ENCODE measurements at places on chromosomes 7 and 10.
A peak's percentile ranks its signal among the peaks of the same experiment; 100 is the strongest.

- DNase-seq = no peak
These were observed 17.8 kb upstream of the GPAM start for GRCh38 chr10:112201334-112201733.

DNA sequence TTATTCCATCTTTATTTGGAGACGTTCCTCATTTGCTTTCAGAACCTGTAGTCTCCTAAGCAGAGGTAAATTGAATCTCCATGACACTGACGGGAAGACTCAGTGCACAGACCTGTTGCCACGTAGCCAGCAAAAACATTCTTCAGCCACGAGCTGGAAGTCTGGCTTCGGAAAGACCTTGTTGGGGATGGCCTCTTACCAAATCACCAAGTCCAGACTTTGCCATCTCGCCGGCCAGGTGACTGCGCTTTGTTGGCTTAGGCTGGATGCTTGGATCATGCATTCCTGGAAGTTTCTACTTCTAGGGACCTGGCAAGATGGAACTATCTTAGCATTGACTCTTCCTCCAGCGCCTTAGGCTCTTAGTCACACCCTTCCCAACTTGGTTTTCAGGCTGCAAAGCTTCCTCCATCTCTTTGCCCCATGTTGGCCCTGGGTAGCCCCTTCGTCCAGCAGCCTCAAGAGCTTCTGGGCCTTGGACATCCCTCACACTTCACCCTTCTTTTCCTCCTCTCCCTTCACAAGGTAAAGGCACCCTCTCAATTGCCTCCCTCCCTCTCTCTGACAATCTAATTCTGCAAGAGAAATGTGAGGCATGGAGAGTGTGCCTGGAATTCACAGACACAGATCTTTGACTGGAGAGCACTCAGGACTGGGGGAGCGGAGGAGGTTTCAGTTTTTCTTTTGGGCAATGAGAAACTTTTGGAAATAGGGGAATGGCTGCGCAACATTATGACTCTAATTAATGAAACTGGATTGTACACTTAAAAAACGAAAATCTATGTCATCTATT lies 451.9 kb upstream of the MKI67 start:
- no peak for DNase-seq

DNA sequence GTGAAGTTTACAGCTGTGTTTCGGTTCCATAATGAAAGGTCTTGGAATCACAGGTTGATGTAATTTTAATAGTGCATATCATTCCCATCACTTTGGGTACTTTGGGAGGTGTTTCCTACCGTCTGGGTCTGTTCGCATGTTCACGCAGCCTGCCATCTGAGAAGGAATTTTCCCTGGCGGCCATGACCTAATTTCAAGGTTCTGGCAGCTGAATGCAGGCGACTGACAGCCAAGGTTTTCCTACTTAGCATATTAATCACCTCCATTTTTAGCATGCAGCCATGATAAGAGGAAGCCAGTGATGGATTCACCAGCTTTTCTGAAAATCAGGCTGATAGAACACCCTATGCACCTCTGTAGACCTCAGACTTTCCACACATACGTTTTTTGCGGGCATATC lies 319.1 kb upstream of the TMEM229A start:
- no peak for DNase-seq

GRCh38 chr10:104920476-104920875 lies 279.4 kb downstream of the SORCS3 start:
- DNase-seq = no peak

DNA sequence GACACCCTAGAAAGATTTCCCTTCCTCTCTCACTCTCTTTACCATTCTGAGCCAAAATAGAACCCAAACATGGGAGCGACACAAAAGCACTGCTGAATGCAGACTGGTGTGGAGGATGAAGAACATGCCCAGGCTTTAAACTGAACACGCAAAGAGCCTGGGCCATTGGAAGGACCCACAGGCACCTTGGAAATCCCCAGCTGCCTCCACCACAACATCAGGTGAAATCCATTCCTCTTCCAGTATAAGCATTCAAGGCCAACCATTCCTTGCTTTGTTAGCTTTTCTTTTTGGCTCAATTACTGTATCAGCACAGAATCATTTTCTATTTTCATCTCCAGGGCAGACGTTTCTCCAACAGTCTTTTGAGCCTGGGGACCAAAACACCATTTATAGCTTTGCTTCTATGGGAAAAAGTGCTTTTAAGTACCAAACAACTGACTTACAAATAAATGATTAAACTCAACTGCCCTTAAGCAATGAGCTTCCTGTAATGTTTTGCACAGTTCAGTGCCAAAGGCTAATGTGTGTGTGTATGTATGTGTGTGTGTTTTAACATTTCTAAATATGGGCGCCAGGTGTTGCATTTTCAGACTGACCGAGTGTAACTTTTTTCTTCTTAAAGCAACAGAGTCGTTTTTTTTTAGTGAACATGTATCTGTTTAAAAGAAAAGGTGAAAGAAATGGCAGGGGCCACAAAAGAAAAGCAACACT lies 16.2 kb upstream of the BLNK start:
- DNase-seq = no peak

DNA sequence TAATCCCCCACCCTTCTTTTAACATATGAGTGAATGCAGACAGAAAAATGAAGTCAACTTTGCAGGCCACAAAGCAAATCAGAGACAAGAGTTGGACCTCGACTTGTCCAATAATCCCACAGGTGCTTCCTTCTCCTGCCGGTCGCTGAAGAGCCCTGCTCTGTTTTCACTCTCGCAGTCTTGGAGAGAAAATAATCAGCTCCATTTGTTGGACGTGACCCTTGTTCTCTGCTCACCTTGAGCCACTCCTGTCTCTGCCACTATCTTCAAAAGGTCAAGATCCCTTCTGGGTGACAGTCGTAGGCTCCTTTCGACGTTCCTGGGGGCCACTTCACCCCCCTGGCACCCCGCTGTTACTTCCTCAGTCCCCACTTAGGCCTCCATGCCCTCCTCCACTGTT lies 2.8 kb upstream of the KLF6 start:
- no peak for DNase-seq

- no peak for DNase-seq
These were observed 135.2 kb downstream of the INHBA start for GRCh38 chr7:41567731-41568114.

DNA sequence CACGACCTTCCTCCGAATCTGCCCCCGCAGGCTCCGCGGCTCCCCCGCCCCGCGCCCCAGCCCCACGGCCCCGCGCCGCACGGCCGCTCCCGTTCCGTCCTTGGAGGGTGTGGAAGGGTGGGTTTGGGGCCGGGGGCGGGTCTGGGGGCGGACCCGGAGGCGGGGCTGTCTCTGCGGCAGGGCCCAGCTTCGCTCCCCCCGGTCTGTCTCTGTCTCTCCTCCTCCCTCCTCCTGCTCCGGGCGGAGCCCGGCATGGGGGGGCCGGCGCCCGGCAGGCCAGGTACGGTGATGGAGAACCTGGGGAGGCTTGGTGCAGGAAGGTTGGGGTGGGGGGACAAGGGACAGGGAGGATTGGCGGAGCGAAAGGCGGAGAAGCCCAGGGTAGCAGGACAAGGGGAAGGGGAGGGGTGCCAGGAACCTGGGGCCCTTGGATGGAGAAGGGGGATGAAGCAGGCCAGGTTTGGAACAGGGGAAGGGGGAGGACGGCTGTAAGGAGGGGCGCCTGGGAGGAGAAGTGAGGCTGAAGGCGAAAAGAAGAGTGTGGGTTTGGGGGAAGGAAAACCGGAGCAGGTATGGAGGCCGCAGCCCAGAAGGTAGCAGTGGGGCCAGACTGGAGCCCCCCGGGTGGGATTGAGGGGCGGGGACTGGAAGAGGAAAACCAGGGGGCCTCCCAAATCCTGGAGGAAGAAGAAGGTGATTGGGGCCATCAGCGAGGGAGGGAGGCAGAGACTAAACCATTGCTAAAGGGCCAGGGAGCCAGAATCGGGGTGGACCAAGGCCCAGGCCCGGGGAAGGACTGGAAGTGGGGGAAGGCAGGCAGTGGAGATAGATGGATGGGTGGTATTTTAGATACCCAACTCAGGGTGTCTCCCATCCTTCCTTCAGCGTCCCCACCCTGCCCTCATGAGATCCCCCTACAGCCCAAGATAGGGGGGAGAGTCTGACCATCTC lies at the start of gene NYAP1:
TSS of gene NYAP1 (plus strand) at position 206 of the 951 bp plus-strand sequence. CDS start 1,385 bp downstream, outside the sequence.
- peak; percentile 53 for DNase-seq

DNA sequence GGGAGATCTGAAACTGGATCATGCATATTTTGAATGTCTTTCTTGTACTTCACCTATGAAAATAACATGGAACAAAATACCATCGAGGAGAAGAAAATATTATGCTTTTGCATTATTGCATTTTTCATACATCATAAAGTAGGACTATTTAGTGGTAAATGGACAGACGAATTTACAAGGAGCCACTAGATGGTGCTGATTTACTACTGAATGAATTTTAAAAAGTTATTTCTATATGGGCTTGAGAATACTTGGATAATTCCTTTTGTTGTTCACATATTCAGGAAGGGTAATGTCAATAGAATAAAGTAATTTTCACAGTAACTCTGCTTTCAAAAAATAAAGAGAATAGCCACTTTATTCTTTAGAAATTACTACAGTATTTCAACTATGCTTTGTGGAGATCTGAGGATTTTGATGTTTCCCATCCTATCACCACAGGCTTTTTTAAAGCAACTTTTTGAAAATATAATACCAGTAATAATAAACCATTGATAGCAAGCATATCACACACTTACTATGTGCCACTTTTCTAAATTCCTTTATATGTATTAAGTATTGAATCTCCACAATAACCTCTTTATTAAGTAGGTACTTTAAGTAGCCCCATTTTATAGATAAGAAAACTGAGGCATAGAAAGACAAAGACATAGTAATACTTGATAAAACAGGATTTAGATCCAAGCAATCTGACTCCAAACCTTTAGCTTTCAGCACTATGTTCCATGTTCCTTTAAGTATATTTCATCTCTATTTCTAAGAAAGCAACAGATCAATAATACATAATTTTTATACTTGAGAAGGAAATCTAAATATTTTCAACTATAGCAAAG lies 38.6 kb downstream of the NEBL start:
- DNase-seq = no peak

- no peak for DNase-seq
These were observed 54.5 kb downstream of the ELAPOR2 start for GRCh38 chr7:87004956-87005355.

DNA sequence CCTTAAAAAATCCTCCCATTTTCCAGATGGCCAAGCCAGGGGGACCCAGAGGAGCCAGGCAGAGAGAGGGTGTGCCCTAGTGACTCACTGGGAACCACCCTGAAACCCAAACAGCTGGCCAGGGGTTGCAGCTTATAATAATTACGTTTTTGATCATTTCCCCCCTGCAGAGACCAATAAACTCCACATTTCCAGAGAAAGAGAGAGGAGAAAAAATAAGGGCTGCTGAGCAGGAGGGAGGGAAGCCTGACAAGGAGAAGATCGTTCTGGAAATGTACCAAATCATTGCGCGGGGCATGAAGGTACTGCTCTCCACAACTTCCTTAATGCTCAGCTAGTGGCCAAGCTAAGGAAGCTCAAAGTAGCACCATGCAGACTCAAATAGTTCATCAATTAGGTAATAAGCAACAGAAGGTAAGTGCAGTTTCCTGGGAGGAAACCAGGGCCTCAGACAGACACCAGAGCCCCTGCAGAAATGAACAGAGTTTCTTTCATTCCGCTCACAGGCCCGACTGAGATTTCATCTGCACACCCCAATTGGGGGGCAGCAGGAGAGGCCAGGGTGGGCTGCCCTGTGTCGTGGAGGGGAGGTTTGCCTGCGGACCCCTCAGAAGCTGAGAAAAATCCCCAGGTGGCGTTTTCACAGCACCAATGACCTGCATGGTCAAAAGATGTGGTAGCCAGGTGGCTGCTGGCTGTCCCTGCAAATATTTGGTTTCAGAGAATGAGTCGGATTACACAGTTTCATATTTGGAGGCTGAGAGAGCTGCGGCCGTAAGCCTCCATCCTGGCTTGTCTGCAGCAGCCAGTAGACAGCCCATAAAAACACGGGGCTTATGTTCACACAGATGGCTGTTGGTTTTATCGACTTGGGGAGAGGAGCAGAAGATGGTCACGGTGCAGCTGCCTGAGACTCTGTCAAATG lies 153.2 kb upstream of the LYZL2 start:
- no peak for DNase-seq

DNA sequence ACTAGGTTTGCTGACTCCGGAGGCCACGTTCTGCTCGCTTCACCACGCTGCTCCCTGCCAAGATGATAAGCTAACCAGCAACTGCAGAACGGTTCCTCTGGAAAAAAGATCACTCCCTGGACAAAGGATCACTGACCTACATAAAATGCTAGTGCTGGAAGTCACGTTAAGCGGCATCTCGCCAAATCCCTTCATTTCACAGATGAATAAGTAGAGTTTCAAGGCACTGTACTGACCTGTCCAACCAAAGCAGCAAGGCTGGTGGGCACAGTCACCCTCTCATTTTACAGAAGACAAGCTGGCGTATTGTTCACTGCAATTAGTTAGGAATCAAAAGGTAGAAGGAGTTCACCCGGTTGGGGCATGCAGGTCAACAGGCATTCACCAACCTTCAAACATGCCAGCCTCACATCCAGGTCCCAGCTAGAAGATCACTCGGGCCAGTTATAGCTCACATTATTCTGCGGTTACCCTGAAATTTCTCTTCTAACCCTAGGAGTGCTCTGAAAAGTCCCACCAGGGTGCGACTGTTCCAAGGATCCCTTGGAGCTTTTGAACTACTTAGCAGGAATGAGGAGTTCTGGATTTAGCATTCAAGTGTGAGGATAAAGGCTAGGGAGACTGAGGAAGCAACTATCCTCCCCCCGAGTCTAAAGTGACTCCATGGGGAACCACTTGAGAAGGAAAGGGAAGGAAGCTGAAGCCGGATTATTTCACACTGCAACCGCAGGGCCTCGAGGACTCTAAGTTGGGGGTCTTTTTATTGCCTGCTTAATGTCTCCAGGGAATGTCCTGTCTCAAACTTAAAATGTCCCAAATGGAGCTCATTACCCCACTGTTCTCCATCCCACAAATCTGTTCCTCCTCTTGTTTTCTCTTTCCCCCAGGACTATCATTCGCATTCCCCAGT lies 32.8 kb downstream of the HIPK2 start:
- DNase-seq = no peak

DNA sequence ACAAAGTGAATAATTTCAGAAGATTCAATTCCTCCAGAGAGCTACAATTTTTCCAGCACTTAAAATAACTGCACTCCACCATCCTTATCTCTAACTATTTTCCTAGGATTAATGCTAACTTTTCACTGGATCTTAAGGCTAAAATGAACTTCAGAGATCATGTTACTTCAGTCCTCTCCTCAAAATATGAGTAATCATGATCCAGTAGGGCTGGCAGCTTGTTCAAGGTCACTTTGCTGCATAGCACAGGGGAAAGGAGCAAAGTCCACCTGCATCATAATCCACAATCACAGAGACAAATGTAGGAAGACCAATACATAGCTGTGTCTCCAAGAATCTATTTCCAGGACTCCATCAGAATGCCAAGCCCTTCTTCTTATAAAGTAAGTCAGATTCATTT lies 150.3 kb downstream of the LRRTM3 start:
- no peak for DNase-seq
